ENCODE measurements at places on chromosomes 4 and X. TPM values are rescaled to one million over a fixed set of nuclear protein-coding genes. Genes with fewer than 3 reads are reported as not detected.

TMEM35A gene
- total RNA-seq = not detected

GPR173 gene
- not detected for total RNA-seq

XK gene
- total RNA-seq = not detected

UGT2B11 gene
- total RNA-seq = not detected

EFNB1 gene
- total RNA-seq = 2.8 TPM

CCKAR gene
- total RNA-seq = not detected

LRRC66 gene
- total RNA-seq = 0.34 TPM

TADA2B gene
- total RNA-seq = 8.5 TPM

MID2 gene
- total RNA-seq = 7.1 TPM

AADAT gene
- total RNA-seq = not detected

TNMD gene
- total RNA-seq = not detected

SATL1 gene
- total RNA-seq = not detected

TREX2 gene
- total RNA-seq = 2.5 TPM

VCX2 gene
- total RNA-seq = not detected

BGN gene
- total RNA-seq = not detected

ALB gene
- total RNA-seq = not detected

UCP1 gene
- total RNA-seq = not detected

CDS1 gene
- 0.15 TPM for total RNA-seq

CEP44 gene
- 17.7 TPM for total RNA-seq

TBC1D1 gene
- total RNA-seq = 29.9 TPM

SMAD1 gene
- 2.5 TPM for total RNA-seq

VCX3B gene
- not detected for total RNA-seq

TMPRSS11F gene
- total RNA-seq = not detected

ARMCX1 gene
- 0.64 TPM for total RNA-seq

FAM9C gene
- 0.21 TPM for total RNA-seq

FOXO4 gene
- total RNA-seq = 11.2 TPM

HERC5 gene
- 26.9 TPM for total RNA-seq

P2RY4 gene
- total RNA-seq = 0.35 TPM

CT45A2 gene
- total RNA-seq = not detected

STPG2 gene
- total RNA-seq = 0.19 TPM

MCF2 gene
- total RNA-seq = 0.34 TPM

PITX2 gene
- 0.13 TPM for total RNA-seq

USP17L24 gene
- not detected for total RNA-seq

F11 gene
- not detected for total RNA-seq

RENBP gene
- 4.7 TPM for total RNA-seq

DRD5 gene
- total RNA-seq = not detected

RPGR gene
- 3.5 TPM for total RNA-seq

EDA2R gene
- total RNA-seq = 7.0 TPM

GABRE gene
- total RNA-seq = not detected

PNMA6A gene
- 0.28 TPM for total RNA-seq

TXK gene
- 26.8 TPM for total RNA-seq
